Fibroblast of skin of back (primary cell): ENCODE measurements at places on chromosomes 5 and 9.

GRCh38 chr5:96065685-96066385 lies 104.2 kb upstream of the ELL2 start:
- DNase-seq, result no peak

GRCh38 chr9:77802515-77803293 lies 154.6 kb upstream of the GNA14 start:
- no peak for DNase-seq

- DNase-seq, result no peak
These were observed 384.7 kb downstream of the ANXA1 start for GRCh38 chr9:73536403-73536802.

GRCh38 chr9:101140764-101141163 lies 112.2 kb downstream of the PLPPR1 start:
- DNase-seq, result no peak

DNA sequence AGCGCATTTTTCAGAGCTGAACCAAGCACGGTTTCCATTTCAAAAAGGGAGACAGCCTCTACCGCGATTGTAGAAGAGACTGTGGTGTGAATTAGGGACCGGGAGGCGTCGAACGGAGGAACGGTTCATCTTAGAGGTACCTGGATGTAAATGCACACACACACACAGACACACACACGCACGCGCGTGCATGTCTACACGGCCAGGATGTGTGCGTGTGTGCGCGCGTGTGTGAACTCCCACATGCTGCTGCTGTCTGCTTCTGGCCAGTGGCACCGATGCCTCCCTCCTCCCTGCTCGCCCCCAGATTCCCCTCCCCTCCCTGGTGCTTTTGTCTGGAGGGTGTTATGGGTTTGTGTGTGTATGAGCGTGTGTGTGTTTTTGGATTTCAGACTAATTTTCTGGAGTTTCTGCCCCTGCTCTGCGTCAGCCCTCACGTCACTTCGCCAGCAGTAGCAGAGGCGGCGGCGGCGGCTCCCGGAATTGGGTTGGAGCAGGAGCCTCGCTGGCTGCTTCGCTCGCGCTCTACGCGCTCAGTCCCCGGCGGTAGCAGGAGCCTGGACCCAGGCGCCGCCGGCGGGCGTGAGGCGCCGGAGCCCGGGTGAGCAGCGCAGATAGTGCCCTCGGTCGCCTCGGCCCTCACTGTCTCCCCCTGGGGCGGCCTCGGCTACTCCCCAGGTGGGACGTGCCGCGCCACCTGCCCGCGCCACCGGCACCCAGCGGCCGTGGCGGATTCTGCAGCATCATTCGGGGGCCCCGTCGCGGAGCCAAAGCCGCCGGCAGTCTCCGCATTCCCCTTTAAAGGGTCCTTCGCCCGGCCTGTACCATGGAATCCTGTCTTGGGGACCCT lies at the start of gene NTRK2:
Gene NTRK2, plus strand, starts transcription at position 442 of the 850 bp plus-strand sequence. CDS start 1,020 bp downstream, outside the sequence.
- DNase-seq, result peak; percentile 60

- peak; percentile 59 for DNase-seq
These were observed 125.1 kb upstream of the FST start for GRCh38 chr5:53355316-53355715.

DNA sequence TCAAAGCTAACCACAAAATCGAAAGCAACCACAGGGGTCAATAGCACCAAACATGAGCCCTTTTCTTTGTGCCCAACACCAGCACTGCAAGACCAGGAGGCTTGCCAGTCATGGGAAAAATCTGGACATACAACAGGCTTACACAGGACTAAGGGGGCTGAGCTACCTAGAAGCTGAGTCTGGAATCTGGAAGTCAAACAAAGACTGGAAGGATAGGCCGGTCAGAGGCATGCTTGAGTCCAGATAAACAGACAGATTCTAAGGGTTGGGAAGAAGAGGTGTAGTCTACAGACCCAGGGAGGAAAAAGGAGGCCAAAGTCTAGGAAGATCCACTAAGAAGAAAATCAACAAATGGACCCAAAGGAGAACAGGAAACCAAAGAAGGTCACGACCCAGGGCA lies 73.3 kb downstream of the MYO10 start:
- DNase-seq, result no peak

DNA sequence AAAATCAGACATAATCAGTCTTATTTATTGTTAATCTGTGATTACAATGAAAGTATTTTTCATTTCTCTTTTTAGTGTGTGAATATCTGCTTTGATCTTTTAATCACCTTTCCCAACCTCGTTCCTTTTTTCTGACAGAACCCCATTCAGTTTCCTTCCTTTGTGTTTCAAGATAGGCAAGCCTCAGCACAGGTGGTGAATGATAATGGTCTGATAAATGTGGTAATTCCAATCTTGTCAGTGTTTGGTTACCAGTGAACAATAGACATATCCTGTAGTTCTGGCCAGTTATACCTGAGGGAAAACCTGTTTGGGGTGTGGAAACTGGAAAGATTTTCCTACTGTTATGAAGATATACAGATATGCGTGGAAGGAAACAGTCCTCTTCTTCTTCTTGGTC lies 13.5 kb downstream of the STX17 start:
- no peak for DNase-seq

DNA sequence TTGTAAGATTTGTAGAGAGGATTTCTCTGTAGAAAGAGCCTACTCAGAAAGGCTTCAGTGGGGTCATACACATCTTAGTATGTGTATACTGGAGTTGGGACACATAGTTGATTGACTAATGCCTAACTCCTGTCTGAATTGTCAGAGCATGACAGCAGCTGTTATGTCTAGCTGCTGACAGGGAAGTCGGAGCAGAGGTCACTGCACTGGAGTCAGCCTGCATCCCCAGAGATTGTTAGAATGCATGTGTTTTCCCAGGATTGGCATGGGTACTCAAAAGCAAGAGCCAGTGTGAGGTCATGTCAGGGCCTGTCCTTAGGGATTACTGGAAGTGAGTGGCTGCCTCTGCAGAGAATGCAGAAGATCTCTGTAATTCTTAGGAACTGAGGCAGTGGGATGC lies 82.7 kb downstream of the ITGA1 start:
- peak; percentile 91 for DNase-seq
